ENCODE measurements at places on chromosomes 2 and 18.

- DNase-seq, result no peak
Measured at GRCh38 chr18:50074404-50074803, 120.5 kb downstream of the MYO5B start.

GRCh38 chr2:44759823-44760222 is 181.7 kb upstream of the SIX3 start:
- DNase-seq, result no peak

GRCh38 chr2:178068823-178069454 is 3.6 kb downstream of the PDE11A start:
- DNase-seq, result no peak

DNA sequence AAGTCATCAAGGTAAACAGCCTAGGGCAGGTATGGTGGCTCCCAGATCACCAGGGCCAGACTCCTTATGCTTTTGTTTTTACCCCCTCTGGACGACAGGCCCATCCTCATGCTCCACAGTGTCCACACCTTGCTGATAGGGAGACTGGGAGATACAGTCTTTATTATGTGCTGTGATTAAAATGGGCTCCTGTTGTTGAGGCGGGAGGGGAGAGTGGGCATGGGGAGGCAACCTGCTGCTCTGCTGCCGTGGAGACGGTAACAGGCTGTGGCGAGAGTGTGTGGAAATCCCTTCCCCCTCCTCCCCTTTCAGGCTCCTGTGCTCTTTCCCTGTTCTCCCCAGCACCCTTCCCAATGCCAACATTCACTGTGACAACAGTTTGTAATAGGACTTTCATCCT is 38.2 kb upstream of the PNO1 start:
- no peak for DNase-seq

GRCh38 chr2:83282043-83282795 is 1176.9 kb downstream of the SUCLG1 start:
- no peak for DNase-seq

DNA sequence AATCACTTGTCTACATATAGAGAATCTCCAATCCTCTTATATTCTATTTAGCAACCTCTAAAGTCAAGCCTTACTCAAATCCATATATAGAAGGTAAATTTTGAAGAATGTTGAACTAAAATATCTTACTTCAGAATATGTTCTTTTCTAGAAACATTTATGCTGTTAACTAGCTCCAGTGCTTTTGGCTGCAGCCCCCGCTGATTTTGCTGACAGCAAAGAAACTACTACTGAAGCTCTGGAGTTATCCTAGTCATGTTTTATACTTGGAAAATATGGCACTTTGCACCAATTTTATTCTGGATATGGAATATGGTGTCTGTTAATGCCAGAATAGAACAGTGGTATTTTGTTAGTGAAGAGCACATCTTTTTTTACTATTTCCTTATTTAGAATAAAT is 212.4 kb upstream of the FSIP2 start:
- no peak for DNase-seq

- DNase-seq, result no peak
Measured at GRCh38 chr18:79617511-79618500, 61.8 kb upstream of the CTDP1 start.

- DNase-seq, result no peak
Measured at GRCh38 chr2:180450841-180451240, 443.7 kb upstream of the CWC22 start.

DNA sequence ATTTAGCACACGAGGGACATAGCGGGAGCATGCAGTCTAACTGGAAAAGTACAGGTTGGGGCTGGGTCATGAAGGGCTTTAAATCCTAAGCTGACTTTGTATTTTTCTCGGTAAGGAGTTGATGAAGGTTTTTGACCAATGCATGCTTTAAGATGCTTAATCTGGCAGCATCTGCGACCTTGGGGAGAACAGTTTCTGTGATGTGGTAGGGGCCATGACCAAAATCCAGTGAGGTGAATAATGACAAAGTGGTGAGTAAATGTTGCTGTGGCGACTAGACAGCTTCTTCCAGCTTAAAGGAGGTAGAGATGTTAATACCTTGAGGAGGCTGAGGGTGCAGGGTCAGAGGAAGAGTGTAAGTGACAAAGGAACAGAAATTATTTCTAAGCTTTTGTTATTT is 174.6 kb upstream of the ALPP start:
- no peak for DNase-seq
